Esophagus squamous epithelium (tissue), 5 donors: ENCODE measurements at places on chromosomes 4 and X. TPM values are rescaled to one million over a fixed set of nuclear protein-coding genes. Genes with fewer than 3 reads are reported as not detected.

DNA sequence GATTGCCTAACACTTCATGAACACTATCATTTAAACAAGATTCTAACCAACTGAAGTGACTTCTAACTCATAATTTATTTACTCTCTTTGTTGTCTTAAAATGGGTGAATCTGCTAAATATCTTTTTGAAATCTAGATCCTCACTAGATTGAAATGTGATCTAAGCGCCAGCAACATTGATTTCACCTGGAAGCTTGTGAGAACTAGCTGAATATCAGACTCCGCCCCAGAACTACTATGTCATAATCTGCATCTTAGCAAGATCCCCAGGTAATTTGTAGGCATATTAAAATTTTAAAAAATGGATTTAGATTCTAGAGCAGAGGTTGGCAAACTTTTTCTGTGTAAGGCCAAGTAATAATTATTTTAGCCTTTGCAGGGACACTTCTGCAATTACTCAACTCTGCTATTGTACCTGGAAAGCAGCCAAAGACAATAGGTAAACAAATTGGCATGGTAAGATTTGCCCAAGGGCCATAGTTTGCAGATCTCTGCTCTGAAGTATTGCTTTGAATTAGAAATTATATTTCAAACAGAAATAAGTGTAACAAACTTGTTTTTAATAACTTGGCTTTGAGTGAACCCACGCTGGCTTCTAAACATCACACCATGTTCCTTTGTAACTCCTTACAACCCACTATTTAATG, 121.5 kb downstream of the REELD1 start:
- DNase-seq, result no peak

GRCh38 chr4:139554893-139555704, 920 bp downstream of the SETD7 start:
- DNase-seq, result peak; percentile 21

DNA sequence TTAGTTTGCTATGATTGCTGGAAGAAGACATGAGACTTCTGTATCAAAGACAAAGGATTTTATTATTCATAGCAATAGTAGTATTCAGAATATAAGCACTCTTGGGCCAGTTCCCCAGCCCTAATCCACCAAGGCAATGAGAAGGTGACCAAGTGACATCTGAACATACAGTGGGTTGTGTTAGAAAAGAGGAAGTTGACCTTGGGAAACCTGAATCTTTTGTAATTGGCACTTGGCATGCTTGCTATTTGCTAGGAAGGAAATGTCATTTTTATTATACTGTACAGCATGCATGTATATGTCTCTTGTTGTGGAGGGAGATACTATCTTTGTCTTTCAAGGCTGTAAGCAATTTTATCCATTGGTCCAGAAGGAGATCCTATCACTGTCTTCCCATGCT, 216.1 kb upstream of the FAT1 start:
- no peak for DNase-seq

NHS gene
- total RNA-seq, result 1.2 TPM

MAGEB1 gene
- total RNA-seq, result not detected

KLHL4 gene
- 0.95 TPM for total RNA-seq

MAGEA4 gene
- total RNA-seq, result not detected
